Activated T-cell treated with anti-CD3 and anti-CD28 coated beads for 1 hour (primary cell): ENCODE measurements at places on chromosomes 2 and 18.

DNA sequence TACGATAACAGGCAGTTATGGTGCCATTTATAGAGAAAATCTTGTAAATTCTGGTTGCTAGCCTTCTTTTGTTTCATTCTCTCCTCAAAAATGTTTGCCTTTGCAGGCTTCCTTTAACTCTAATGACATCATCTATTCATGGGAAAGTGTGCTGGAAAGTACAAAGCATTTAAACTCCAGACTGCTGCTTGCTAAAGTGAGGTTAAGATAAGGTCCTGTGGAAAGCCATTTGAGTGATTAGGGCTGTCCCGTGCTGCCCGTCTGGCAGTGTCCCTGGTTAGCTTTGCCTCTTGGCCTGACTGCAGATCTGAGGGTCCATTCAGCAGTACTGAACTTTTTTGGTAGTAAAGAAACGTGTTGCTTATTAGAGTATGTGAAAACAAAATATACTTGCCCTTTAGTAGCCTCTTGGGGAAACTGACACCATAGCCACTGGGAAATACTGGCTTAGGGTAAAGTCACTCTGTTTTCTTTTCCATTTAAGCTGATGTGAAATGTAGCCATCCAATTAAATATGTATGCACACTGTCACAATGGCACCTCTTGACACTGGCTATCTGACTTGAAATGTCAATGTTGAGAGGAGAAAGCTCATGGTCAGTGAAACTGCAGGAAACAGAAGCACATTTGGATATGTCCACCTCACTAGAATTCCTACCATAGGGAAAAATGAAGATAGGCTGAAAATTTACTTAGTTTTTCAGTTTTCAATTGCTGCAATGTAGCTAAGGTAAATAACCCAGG, 321.5 kb downstream of the SLC8A1 start:
- DNase-seq, result no peak

GRCh38 chr2:73762571-73762970, 17.3 kb downstream of the DUSP11 start:
- no peak for DNase-seq

DNA sequence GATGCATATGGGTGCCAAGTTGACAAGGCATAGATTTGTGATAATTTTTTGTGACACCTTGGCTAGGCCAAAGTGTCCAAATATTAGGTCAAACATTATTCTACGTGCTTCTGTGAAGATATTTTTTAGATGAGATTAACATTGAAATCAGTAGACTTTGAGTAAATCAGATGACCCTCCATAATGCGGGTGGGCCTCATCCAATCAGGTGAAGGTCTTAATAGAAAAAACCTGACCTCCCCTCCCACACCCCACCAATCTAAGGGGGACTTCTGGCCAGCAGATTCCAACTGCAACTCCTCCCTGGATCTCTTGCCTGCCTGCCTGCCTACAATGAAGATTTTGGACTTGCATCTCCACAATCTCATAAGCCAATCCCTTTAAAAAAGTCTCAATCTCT, 118.8 kb upstream of the LMAN1 start:
- DNase-seq, result no peak

DNA sequence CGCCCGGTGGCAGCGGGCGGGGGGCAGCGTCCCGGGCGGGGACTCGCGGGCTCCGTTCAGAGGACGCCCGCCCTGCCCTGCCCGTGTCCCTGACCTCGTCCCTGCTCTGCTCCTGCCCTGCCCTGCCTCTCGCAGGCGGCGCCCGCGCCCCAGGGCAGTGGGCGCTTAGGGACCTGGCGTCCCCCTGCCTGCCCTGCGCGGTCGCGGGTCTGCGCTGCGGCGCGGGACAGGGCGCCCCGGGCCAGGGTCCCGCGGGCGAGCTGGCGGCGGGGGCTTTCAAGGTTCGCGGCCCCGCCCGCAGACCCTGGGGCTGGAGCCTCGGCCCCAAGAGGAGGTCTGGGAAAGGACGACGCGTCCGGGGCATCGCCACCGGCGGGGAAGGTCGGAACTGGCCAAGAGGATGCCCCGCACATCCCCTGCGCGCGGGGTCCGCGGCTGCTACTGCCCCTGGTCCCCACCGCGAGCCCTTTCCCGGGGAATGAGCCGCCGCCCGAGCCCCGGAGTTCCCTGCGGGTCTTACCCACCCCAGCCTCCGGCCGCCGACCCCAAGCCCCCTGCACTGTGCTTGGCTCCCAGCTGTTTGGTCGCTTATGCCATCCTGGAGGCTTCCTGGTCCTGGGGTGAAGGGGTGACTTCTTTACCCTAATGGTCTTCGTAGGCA, 679 bp downstream of the RNF144A start:
- DNase-seq, result no peak

DNA sequence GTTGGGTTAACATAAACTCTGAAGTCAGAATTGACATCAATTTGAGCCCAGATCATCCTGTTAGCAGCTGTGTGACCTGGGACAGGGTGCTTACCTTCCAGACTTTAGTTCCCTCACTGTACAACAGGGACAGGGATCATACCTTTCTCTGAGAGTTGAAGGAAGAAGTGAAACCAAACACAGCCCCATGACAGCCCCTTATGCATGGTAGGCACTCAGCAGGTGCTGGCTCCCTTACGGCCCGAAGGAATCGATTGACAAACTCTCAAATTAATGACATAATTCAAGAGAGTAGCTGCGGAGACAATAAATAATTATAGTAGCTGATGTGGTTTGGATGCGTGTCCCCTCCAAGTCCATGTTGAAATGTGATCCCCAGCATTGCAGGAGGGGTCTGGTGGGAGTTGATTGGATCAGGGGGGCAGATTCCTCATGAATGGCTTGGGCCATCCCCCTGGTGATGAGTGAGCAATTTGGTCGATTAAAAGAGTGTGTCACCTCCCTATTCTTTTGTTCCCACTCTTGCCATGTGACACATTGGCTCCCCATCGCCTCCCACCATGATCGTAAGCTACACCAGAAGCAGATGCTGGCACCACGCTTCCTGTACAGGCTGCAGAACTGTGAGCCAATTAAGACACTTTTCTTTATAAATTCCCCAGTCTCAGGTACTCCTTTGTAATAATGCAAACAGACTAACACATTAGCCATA, 72.4 kb downstream of the ODC1 start:
- DNase-seq, result no peak

DNA sequence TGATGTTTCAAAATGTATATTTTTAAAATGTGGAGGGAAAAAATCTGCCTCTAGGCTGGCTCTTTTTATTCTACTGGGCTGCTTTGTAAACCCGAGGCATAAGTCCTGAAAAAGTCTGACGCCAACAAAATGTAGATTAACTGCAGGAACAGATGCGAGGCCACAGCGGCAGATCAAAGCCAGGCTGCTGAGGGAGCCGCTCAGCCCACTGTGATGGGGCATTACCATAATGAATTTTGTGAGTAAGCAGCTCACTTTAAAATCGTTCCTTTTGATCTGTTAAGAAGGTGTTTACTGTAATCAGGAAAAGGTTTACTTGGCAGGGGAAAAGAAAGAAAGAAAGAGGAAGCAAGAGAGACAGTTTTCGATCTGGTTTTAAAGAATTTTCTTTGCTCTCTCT, 269.0 kb downstream of the ICOS start:
- no peak for DNase-seq

DNA sequence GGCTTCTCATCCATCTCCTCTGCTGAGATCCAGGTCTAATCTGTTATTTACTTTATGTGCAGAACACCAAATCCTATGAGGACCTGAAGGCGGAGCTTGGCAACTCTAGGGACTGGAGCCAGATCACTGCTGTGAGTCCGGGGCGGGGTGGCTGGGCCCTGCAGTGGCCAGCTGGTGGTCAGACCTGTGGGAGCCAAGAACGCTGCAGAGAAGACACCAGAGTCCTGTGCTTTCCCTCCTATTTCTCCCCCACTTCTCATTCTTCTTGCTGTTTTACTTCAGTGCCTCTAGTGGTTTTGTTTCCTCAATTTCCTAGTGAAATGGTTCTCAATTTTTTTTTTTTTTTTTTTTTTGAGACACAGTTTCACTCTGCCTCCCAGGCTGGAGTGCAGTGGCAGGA, 19.7 kb downstream of the VIL1 start:
- no peak for DNase-seq

DNA sequence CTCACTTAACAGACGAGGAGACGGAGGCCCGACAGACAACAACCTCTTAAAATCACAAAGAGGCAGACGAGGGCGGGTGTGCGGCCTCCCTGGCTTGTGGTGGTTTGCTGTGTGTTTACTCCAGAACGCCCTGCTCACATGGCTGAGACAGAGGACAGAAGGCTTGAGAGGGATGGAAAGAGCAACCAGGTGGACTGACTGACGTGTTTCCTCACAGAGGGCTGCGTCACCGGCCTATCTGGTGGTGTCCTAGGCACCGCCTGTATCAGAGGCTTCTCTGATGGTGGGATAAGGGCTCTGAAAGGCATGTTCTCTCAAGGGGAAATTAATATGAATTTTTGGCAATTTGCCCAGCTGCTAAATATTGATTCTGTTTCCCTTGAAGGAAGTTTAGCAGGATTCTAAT, 47.0 kb upstream of the RALBP1 start:
- no peak for DNase-seq

- no peak for DNase-seq
These were observed 77.6 kb upstream of the BCL2L11 start for GRCh38 chr2:111042772-111043771.

DNA sequence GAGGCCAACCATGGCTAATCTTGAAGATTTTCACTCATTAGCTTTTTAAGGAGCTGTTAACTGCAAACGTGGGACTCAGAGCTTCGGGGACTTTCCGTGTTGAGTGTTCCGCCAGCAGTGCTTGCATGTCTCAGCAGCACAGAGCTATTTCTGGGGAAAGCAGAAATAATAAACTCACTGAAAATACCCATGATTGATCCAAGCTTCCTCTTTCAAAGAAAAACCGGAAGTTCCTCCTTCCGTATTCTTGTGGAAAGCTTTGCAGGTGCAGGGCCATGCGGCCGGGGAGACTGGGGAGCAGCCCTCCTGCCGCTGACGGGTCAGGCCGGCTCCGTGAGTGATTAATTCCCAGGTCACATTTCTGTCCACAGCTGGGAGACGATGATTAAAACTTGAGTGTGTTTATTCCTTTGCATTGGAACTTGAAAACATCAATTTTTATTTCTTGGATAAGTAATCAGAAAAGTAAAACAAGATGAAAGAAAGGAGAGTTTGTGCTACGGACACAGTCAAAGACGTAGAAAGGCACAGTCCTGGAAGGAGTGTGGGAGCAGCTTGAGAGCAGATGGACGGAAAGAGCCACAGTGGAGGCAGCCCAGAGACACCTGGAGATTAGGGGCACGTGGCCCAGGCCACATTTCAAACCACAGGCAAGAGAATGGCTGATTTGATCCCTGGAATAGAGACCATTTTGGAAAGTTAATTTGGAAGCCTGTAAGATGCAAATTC, 54.2 kb upstream of the CTDP1 start:
- no peak for DNase-seq

DNA sequence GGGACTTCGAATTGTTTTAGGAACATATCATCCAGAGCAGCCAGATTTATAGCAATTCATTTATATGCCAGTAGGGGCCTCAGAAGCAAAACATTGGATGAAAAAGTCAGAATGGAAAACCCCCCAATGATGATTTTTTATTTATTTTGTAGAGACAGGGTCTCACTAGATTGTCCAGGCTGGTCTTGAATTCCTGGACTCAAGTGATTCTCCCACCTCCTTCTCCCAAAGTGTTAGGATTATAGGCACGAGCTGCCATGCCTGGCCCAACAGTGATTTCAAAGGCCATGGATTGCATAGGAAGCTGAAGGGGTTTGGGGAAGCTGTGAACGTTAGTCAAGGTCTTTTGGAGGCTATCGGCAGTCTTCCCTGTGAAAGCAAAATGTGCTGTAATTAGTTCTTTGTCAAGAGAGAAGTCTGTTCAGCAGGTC, 21.9 kb upstream of the MCFD2 start:
- no peak for DNase-seq

DNA sequence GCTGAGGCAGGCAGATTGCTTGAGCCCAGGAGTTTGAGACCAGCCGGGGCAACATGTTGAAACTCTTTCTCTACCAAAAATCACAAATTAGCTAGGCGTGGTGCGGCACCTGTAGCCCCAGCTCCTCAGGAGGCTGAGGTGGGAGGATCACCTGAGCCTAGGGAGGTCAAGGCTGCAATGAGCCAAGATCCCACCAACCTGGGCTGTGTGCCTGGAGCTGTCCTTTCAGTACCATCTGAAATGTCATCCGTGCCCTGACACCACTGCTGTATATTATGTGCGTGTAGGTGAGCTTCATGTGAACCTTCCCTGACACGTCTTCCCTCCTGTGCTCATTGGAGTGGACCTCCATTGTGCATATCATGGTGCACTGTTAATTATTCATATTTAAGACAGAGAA, 84.8 kb upstream of the HNRNPA3 start:
- DNase-seq, result no peak

DNA sequence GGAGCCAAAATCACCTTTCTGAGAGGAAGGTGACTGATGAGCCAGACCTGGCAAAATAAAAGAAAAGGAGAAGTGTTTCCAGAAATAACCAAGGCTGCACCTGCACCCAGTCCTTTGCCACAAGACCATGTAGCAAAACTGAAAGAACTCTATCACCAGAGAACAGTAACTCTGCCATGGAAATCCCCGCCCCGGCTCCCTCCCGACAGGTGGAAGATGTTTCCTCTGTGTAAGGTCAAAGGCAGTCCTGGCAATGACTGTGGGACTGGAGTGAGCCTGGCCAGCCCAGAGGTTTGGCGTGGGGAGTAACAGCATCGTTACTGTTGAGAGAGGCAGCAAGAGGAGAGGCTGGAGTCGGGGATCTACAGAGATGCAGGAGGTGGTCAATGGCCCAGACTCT, 42.3 kb downstream of the SPRED2 start:
- DNase-seq, result no peak

GRCh38 chr2:66488946-66489345, 54.0 kb downstream of the MEIS1 start:
- DNase-seq, result no peak
